ENCODE measurements at places on chromosomes 2 and 18.

DNA sequence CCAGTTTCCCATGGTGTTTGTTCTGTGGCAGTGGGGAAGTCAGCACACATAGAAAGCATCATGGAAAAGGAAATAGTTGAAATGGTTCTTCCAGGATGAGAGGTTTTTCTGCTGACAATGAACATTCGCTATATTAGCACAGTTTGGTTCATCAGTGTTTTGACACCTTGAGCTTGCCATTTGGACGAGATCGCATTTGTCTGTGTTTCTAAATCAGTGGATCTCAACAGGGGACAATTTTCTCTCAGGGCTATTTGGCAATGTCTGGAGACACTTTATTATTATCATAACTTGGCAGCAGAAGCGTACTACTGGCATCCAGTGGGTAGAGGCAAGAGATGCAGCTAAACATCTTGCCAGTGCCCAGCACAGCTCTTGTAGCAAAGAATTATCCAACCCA, 74.6 kb downstream of the CD8B2 start:
- DNase-seq = no peak

- DNase-seq = no peak
Observed at GRCh38 chr2:132811148-132811915, 141.3 kb upstream of the LYPD1 start.

GRCh38 chr2:240579071-240579762, 7.3 kb upstream of the CAPN10 start:
- no peak for DNase-seq

- no peak for DNase-seq
Observed at GRCh38 chr2:130764035-130764820, 8.9 kb downstream of the AMER3 start.

GRCh38 chr2:173043897-173044519, 31.6 kb upstream of the MAP3K20 start:
- DNase-seq = no peak

DNA sequence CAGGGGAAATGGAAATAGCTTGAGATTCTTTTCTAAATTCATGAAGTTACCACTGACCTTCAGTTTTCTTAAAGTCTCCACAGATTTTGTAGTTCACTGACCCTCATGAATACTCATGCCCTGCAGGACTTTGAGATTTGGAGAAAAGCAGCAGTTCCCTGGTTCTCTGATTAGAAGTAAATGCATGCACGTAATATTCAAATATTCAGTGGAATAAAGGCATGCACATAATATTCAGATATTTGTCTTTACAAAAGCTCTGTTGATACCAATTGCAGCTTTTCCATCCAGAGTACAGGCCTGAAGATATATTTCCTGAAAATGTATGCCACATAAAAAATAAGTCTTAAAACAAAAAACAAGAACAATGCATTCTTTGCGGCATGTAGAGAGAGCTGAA, 219.8 kb downstream of the ADCYAP1 start:
- no peak for DNase-seq

DNA sequence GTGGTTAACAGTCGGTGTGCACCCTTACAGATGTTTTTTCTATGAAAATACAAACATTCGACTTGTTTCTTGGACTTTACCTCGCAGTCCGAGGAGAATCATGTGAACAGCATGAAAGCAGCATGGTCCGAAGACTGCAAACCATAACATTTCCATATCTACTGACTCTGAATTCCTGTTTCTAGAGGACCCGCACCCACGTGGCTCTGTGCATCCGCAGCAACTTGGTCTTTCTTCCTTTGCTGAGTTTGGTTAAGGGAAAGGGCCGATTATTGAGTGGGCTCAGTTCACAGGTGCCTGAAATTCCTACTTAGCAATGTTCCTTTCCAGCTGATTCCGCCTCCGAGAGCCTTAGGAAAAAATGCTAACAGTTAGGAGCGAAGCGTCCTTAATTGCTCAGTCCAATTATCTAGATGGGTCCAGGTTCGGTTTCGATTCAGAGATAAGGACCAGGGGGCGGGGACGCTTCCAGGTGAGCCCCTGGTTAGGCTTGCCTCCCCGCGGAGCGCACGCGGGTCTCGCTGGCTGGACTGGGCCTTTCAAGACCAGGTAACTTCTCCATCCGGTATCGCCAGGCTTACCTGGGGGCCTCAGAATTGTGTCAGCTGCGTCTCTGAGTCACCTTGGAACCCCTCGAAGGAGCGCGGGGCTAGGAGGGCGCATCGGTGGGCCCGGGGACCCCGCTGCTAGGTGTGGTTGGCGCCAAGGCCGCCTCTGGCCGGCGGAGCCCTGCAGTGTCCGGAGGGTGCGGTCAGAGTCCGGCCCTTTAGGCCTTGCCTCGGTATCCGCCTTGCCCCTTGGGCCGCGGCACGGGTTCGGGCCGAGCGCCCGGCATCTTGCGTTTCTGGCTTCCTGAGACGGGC, 1.1 kb upstream of the B3GNT2 start:
- DNase-seq = no peak

DNA sequence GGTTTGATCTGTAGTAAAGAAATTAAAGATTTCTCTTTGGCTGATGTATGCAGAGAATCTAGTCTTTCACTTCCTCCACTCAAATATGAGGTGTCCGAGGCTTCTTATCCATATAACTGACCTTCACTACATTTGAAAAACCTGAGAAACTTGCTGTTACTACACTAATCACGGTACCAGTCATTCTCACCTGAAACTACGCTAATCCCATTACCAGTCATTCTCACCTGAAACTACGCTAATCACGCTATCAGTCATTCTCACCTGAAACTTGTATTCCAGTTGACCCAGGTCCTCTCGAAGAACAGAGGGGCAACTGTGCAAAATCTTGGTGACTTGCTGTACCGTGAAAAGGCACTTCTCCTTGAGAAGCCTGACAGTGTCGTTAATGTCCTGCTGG, 5.1 kb downstream of the MTERF4 start:
- DNase-seq = no peak

DNA sequence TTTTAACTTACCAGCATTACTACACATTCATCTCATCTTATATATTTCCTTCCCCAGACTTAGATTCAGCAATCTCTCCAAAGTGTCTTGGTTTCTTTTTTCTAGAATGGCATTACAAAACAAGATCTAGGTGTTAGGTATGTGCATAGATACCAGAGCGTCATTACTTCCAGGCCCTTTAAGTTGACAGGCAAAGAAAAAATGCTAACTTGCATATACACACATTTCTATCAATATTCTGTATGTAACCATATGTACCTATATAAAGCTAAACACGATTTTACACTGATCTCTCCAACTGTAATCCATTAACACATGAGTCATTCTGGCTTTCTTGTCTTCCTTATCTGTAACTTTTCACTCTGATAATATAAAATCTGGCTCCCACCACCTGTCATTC, 503.8 kb upstream of the NRXN1 start:
- DNase-seq = no peak

DNA sequence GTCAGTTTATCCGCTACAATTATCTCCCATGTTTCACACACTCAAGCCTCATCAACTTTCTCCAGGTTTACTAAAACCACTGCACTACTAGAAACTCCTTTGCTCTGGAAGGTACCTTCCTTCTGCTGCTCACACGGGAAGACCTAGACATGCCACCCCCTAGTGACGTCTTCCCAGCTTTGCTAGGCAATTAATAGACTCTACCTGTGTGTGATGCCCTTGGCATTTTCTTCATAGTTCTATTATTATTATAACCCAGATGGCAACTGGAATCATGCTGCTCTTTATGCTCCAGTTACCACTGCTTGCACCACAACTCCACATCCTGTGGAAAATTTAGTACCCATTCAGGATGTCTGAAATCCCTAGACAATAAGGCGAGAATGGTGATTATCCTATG, 42.4 kb downstream of the CACNB4 start:
- DNase-seq = no peak

DNA sequence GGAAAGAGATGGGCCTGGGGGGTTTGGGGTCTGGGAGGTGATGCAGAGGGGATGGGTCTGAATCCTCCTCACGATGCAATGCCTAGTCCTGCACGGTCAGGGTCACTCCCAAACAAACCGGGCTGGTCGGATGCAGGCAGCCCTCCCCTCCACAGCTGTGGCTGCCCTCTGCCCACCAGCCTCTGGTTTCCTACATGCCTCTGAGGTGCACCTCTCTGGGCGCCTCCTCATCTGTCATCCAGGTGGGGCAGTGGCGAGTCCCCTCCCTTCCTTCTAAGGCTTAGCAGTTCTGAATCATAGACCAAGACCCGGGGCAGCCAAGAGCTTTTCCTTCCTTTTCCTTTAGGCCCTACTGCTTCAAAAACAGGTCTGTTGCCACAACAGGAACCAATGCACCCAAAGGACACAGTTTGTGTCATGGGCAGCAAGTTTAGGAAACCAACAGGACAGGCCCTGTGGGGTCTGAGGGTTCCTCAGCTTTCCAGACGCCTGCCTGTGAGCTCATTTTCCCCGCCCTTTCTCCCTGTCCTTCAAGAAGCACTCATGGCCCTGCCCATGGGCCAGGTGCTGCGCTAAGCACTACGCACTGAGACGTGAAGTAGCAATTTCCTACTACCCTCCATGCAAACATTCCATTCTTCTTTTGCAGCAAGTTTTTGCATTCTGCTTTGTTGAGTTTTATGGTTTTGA, 6.5 kb upstream of the MAL start:
- DNase-seq = no peak

DNA sequence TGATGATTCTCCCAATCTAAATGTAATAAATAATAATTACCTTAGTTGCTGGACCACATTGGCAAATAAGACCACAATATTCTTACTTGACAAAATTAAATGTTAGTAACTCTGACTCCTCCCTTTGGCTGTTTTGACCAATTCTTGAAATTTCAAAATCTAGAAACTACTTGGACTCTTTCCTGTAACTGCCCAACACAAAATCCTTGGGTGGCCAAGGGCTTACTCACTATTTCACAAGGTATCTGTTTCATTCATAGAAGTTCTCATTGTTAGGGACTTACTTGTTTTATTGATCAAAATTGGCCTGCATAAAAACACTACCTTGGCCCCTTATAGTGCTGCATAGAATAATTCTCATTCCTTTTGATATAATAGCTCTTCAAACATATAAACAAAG, 19.4 kb downstream of the CDH20 start:
- DNase-seq = no peak

- DNase-seq = no peak
Observed at GRCh38 chr2:37609782-37610181, 61.7 kb downstream of the CDC42EP3 start.

DNA sequence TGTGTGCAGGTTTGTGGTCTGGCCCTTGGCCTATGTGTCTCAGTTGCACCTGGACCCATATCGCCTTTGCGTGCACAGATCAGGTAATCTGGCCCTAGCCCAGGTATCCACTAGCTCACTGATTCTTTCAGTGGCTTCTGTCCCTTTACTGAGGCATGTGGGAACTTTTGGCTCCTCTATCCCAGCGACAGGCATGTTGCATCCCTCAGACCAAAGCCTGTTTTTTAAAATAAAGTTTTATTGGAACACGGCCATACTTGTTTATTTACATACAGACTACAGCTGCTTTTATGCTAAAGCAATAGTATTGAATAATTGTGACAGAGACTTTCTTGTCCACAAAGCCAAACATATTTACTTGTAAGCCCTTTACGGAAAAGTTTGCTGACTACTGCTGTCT, 39.9 kb upstream of the UPP2 start:
- no peak for DNase-seq

DNA sequence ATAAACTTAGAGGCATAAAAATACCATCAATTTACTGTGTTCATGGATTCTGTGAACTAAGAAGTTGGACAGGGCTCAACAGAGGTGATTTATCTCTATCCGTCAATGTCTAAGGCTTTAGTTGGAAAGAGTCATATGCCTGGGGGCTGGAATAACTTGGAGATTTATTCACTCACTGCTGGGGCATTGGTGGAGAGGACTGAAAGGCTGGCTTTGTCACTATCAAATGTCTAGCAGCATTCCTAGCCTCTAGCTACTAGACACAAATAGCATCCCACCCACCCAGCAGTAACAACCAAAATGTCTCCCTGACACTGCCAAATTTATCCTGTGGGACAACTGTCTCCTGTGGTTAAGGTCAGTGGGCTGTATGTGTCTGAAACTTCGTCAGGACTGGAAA, 71.0 kb downstream of the EVA1A start:
- no peak for DNase-seq

DNA sequence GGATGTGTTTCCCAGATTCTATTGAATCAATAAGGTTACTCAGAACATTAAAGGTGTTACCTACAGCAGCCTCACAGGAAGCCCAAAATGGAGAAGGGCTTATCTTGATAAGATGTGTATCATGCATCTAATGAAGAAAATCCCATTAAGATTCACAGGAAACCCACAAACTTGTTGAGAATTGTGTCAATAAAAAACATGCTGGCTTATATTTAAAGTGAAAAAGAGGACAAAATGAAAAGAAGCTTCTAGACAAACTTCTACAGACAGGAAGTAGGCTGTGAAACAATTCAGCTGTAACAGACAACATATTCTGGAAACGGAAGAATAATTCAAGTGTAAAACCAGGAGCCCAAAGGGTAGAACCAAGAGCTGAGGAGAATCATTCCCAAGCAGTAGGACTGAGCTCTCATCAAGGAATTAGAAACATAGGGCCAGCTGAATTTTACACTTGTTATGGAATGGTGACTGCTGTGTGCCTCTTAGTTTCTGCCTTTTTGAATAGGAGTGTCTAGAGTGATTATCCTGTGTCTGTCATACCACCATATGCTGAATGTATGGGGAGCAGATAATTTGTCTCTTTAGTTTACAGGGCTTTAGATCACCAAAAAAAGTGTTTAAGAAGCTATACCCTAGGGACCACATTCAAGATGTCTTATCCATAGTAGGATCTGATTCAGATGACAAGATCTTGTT, 9.6 kb downstream of the IMMT start:
- no peak for DNase-seq

DNA sequence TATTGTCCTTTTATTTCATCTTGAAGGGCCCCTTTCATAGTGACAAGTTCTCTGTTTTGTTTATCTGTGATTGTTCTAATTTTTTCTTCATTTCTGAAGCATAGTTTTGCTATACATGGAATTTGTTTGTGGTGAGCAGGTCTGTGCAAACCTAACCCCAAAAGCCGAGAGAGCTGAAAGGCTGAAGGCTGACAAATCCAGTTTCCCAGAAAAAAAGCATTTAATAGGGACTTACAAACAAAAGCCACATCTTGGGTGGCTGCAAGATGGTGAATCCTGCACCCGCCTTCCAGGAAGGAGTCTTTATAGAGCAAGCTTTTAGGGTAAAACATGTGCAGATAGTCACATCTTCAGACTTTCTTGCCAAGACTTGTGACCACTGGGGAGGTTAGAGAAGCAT, 473.4 kb upstream of the TRIB2 start:
- DNase-seq = no peak
